ENCODE measurements at places on chromosomes 2 and 18.
A peak's percentile ranks its signal among the peaks of the same experiment; 100 is the strongest.

DNA sequence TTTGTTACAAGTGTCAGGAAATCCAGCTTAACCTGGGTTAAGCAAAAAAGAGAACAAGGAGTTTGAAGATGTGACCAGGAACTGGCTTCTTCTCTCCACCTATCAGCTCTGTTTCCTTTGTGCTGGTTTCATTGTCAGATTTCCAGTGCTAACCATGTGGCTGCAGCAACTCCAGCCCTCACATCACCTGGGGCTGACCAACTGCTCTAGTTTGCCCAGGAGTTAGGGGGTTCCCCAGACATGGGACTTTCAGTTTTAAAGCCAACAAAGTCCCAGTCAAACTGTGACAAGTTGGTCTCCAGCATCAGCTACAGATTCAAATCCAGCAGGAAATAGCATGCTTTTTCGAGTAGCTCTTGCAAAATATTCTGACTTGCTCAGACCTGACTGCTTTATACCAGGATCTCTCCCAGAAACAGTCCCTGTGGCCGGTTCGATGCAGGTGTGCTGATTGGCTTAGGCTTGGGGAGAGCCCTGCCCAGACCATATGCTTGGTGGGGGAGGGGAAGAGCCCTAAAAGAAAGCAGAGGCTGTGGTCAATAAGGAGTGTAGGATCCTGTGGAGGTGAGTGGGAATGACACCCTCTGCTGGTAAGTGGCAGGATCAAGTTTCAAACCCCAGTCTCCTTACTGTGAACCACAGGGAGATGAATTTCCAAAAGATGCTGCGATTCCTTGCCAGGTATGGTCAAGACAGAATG is 49.5 kb downstream of the KCNE4 start:
- DNase-seq, result no peak
- peaks cover 49% of the 10 kb centered on the region for H3K4me1 ChIP-seq
- H3K27me3 ChIP-seq, result no peaks in the 10 kb centered on the region
- H3K36me3 ChIP-seq, result no peaks in the 10 kb centered on the region

DNA sequence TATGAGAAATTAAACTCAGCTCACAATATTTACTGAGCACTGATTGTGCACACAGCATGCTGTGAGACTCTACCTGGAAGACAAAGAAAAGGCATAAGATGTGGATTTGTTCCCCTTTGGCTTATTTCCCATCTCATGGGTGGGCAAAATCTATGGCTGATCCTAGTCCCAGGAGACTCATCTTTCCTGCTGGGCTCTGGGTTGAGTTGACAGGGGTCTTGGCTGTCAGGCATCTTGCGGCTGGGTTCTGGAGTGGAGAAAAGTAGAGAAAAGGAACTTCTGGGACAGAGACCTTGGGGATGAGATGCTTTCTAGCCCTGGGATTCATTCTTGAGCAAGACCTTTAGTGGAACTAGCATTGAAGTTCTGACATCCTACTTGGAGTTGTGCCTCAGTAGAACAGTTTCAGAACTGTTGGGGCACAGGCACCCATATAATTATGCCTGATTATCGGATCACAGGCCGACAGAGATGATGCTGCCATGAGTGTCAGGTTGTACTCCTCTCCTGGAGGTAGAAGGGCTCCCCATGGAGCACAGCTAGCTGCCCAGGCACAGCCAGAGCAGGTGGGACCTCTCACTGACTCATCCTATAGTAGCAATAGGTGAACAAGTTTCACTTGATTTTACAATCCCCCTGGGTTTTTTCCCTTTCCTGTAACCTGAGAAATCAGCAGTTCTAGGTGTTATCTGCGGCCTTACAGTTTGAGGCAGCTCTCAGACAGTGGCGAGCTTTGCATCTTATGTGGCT is 260.9 kb downstream of the CYRIA start:
- H3K36me3 ChIP-seq, result no peaks in the 10 kb centered on the region
- H3K27me3 ChIP-seq, result no peaks in the 10 kb centered on the region
- no peaks in the 10 kb centered on the region for H3K4me1 ChIP-seq
- DNase-seq, result no peak

GRCh38 chr18:33720133-33720532 is 142.1 kb downstream of the ASXL3 start:
- H3K4me1 ChIP-seq, result no peaks in the 10 kb centered on the region
- no peaks in the 10 kb centered on the region for H3K36me3 ChIP-seq
- no peaks in the 10 kb centered on the region for H3K27me3 ChIP-seq

- no peak overlapping the region for H3K27ac ChIP-seq
- peaks cover 16% of the 10 kb centered on the region for H3K4me1 ChIP-seq
- no peak for DNase-seq
- H3K4me3 ChIP-seq, result no peak overlapping the region
- peaks cover 73% of the 10 kb centered on the region for H3K27me3 ChIP-seq
- H3K36me3 ChIP-seq, result no peaks in the 10 kb centered on the region
Observed at GRCh38 chr2:70557171-70557838, 3.7 kb upstream of the TGFA start.

- no peak overlapping the region for H3K4me3 ChIP-seq
- no peak for DNase-seq
- H3K4me1 ChIP-seq, result no peaks in the 10 kb centered on the region
- H3K36me3 ChIP-seq, result no peaks in the 10 kb centered on the region
- H3K27ac ChIP-seq, result no peak overlapping the region
Observed at GRCh38 chr2:191274413-191274815, 29.2 kb downstream of the MYO1B start.

DNA sequence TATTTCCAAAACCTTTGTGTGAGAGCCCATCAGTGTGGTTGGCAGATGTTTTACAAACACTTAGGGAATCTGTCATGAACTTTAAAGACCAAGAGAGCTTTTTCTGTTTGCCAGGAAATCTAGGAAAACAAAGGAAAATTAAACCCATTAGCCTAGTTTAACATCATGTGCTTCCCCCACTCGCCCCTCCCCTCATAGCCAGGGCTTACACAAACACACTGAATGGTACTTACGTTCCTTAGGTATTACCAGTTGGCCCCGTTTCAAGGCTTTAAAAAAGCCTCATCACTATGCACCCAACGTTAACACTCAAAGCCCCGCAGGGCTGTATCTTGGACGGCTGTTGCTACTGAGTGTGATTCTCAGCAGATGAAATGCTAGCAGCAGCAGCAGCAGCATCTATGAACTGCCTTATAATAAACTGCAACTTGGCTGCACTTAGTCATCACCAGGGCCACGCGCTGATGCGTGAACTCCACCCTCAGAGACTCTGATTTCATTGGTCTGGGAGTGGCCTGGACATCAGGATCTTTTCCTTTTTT is 20.1 kb upstream of the TTC39C start:
- H3K27me3 ChIP-seq, result no peaks in the 10 kb centered on the region
- peaks cover 19% of the 10 kb centered on the region for H3K4me1 ChIP-seq
- no peak overlapping the region for H3K4me3 ChIP-seq
- DNase-seq, result peak; percentile 80

GRCh38 chr2:39356922-39357639 is 80.0 kb downstream of the MAP4K3 start:
- no peak overlapping the region for H3K27ac ChIP-seq
- no peak overlapping the region for H3K4me3 ChIP-seq
- H3K36me3 ChIP-seq, result peaks cover 7% of the 10 kb centered on the region
- DNase-seq, result no peak

GRCh38 chr18:10252952-10253705 is 201.3 kb upstream of the APCDD1 start:
- H3K4me1 ChIP-seq, result no peaks in the 10 kb centered on the region
- H3K27me3 ChIP-seq, result no peaks in the 10 kb centered on the region
- H3K36me3 ChIP-seq, result no peaks in the 10 kb centered on the region
- no peak overlapping the region for H3K4me3 ChIP-seq
- no peak overlapping the region for H3K27ac ChIP-seq

DNA sequence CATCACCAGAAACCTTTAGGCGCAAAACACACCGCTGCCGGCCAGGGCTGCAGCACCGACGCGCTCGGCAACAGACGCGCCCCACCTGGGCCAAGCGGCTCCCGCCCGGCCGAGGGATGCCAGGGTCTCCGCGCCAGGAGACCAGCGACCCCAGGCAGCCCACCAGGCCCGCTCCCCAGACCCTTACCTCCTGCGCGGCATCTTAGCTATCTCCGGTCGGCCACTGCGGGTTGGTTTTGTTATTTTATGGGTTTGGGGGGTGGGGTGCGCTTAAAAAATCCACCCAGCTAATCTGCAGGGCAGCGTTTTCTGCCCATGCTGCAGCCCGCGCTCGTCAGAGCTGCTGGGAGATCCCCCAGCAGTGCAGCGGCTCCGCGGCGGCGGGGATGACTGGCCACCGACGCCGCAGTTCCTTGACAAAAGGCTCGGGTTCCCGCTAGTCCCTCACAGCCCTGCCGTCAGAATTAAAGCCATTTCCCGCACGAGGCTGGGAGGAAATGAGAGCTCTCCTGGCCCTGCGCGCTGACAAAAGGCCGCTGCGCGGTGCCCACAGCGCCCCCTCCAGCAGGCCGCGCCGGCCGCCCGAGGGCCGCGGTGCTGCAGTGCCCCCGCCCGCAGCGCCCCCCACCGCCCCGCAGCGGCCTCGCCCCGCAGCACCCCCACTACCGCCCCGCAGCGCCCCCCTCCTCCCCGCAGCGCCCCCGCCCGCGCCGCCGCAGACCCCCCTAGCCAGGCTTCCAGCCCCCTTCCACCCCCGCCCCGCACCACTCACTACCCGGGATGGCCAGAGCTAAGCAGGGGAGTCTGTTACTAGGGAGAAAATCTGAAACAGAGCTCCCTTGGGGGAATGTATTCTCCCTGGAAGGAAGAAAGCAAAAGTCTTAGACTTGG is at the start of gene ADD2:
Gene ADD2, minus strand, starts transcription at position 502 of the 891 bp plus-strand sequence. CDS start 61,792 bp downstream, outside the sequence.
- H3K27me3 ChIP-seq, result peaks cover 44% of the 10 kb centered on the region
- no peak for DNase-seq
- H3K36me3 ChIP-seq, result no peaks in the 10 kb centered on the region
- peak within 1 kb of the TSS; percentile 43 for H3K4me3 ChIP-seq
- H3K27ac ChIP-seq, result no peak within 1 kb of the TSS
- H3K4me1 ChIP-seq, result peaks cover 17% of the 10 kb centered on the region

- no peak overlapping the region for H3K27ac ChIP-seq
- H3K36me3 ChIP-seq, result no peaks in the 10 kb centered on the region
- no peak overlapping the region for H3K4me3 ChIP-seq
- no peak for DNase-seq
- H3K27me3 ChIP-seq, result no peaks in the 10 kb centered on the region
Observed at GRCh38 chr2:181876614-181877063, 14.9 kb upstream of the ITPRID2 start.
